HAP-1 (cell line): ENCODE measurements at places on chromosomes 3 and 15.

- DNase-seq: peak; percentile 91
Observed at GRCh38 chr3:109899925-109900324, 562.6 kb upstream of the DPPA4 start.

- DNase-seq: peak; percentile 67
Observed at GRCh38 chr15:31488437-31489204, 162.0 kb downstream of the KLF13 start.

DNA sequence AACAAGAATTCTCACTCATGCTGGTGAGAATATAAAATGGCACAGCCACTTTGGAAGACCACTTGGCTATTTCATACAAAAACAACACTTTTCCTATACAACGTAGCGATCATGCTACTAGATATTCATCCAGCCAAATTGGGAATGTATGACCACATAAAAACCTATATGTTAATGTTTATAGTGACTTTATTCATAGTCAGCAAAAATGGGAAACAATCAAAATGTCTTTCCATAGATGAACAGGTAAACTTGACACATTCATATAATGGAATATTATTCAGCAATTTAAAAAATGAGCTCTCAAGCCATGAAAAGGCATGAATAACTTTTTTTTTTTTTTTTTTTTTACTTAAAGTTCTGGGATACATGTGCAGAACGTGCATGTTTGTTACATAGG lies 445.2 kb downstream of the ZBBX start:
- DNase-seq: no peak

GRCh38 chr15:84761607-84762131 lies 13.3 kb downstream of the ZNF592 start:
- DNase-seq: no peak

DNA sequence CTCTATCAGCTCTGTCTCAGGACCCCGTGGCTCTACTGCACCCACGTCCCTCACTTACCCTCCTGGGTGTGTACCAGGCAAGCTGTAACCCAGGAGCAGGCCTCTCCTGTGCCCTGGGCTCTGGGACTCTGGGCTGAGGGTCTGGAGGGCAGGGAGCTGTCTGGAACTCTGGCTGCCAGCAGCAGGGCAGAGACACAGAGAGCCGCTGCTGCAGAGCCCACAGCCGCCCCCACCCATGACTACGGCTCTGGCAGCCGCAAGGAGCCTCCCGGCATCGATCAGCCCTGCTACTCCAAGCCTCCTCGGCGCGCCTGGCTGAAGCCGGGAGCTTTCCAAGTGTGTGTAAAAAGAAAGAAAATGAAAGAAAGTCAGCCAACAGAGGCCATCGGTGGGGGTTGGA lies 103.7 kb upstream of the ATP2B2 start:
- DNase-seq: no peak

DNA sequence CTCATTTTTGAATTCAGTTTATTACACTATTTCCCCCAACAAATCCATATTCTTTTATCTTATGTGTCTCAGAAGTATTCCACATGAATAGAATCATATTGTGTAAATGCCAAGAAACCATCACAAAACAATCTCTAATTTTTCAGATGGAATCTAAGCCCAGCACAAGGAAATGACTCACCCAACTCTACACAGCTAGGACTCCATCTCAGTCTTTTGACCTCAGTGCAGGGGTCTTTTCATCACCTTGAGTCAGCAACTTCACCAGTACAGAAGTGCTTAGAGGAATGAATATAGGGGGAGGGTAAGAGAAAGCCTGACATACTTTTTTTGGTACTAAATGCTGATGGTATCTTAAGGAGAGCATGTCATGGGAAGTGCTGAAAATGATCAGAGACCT lies 169.3 kb upstream of the LRRN1 start:
- no peak for DNase-seq

GRCh38 chr3:30583973-30584372 lies 22.4 kb upstream of the TGFBR2 start:
- DNase-seq: no peak

DNA sequence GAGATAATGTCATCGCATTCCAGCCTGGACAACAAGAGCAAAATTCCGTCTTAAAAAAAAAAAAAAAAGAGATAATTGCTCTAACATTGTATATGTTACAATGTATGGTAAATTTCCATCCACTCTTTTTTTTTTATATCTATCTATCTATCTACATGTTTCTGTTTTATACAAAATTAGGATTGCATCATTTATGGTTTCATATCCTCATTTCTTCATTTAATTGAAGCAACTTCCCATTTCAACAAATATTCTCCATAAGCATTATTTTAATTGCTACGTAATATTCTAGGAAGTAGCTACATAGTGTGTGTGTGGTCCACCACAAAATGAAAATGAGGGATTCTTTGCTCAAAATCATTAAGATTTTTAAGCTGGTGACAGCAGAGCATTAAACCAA lies 18.4 kb downstream of the RBP1 start:
- no peak for DNase-seq

DNA sequence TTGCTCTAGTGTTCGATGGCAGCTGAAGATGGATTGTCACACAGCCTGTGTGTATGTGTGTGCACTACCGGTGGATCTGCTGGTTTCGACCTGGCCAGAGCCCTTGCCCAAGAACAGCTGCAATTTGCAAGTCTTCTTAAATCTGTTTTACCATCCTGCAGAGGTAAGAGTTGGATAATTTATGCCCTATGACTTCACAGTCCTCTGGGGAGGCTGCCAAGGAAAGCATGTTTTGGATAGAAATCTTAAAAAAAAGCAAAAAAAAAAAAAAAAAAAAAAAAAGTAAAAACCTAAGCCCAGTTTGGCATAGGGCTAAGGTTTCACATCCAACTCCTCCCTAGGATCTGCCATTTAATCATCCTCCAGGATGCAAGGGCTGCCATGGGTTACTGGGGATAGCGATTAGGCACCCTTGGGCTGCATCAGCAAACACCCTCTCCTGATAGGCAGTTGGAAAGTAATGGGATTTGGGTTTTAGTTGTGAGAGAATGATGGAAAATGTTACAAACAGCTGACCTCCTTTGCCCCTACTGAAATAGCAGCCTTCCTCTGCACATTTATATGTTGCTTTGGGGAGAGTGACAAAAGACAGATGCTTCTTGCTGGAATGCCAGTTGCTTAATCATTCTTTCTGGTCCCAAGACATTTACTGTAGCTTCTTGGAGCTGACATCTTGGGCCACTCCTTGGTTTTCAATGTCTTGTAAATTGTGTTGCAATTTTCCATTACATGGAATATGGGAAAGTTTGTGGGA lies 35.4 kb downstream of the CD200R1L start:
- DNase-seq: no peak

GRCh38 chr3:195802795-195803194 lies 8.9 kb downstream of the MUC4 start:
- no peak for DNase-seq
